ENCODE measurements at places on chromosomes 5 and 9.

- DNase-seq, result no peak
Measured at GRCh38 chr5:170570476-170570875, 66.7 kb downstream of the KCNIP1 start.

GRCh38 chr5:43348207-43348606 is 35.0 kb upstream of the HMGCS1 start:
- DNase-seq, result no peak

GRCh38 chr5:175826980-175827379 is 44.4 kb upstream of the CPLX2 start:
- no peak for DNase-seq

- no peak for DNase-seq
Measured at GRCh38 chr5:83927140-83927733, 206.6 kb upstream of the HAPLN1 start.

DNA sequence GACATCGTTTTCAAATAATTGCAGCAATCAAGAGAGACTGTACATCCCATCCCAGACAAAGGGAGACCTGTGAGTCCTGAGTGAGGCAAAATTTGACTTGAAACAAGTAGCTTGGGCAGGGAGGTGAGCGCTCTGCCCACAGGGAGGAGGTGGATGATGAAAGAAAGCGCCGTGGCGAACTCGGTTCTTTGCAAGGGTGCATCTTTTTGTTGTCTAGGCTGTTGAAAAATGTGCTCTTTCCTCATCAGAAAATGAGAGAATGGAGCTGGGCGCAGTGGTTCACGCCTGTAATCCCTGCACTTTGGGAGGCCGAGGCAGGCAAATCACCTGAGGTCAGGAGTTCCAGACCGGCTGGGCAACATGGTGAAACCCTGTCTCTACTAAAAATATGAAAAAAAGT is 150.5 kb downstream of the GAPVD1 start:
- DNase-seq, result no peak

GRCh38 chr9:98603821-98604383 is 104.8 kb downstream of the GABBR2 start:
- DNase-seq, result no peak

DNA sequence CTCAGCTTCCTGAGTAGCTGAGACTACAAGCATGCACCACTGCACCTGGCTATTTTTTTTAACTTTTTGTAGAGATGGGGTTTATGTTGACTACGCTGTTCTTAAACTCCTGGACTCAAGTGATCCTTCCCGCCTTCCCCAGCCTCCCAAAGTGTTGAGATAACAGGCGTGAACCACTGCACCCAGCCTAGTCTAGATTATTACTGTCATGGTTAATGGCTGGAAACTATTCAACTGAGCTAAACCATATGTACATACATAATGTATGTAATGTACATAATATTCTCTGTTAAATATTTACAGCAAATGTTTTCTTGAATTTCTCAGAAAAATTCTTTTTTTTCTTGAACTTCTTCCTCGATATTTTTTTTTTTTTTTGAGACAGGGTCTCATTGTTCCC is 21.3 kb downstream of the PPP2CA start:
- DNase-seq, result no peak

DNA sequence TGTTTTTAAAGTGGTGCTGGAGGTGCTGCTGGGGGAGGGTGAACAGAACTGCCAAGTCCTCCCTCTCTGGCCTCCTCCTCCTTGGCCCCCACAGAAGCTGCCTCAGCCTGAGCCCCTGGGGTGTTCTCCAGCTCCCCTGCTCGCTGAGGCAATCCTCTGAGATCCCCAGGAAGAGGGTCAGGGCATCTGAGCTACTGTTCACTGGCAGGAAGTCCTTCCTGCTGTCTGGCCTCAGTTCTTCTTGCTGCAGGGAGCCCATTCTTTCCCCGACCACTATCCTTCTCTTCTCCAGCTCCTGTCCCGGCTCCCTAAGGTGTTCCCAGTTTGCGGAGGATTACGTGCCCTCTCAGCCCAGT is 9.7 kb downstream of the CNTFR start:
- DNase-seq, result no peak

All from upper lobe of left lung (tissue), 6 donors.